ENCODE measurements at places on chromosomes 3 and 15. TPM values are rescaled to one million over a fixed set of nuclear protein-coding genes. Genes with fewer than 3 reads are reported as not detected.

Gene ATP2B2
- 0.21 TPM for total RNA-seq

Gene MOBP
- total RNA-seq: 1.0 TPM

Gene COLQ
- 1.00 TPM for total RNA-seq

Gene EAF1
- total RNA-seq: 25.7 TPM

Gene PDCD10
- total RNA-seq: 53.3 TPM

Gene KCNH8
- 0.55 TPM for total RNA-seq

Gene PP2D1
- not detected for total RNA-seq

Gene DPPA2
- total RNA-seq: 10.3 TPM

Gene AGTR1
- total RNA-seq: 0.30 TPM

Gene ALDH1A2
- total RNA-seq: 0.10 TPM

Gene OR5K2
- not detected for total RNA-seq

Gene ACKR4
- total RNA-seq: not detected

Gene MEIS2
- 0.67 TPM for total RNA-seq

Gene KIF7
- 9.0 TPM for total RNA-seq

Gene EIF5A2
- total RNA-seq: 6.1 TPM

Gene GOLGA8H
- total RNA-seq: 0.44 TPM

Gene EFHB
- total RNA-seq: 0.22 TPM

Gene CLDN18
- not detected for total RNA-seq

Gene C3orf85
- not detected for total RNA-seq

Gene ZNF860
- total RNA-seq: 1.5 TPM

Gene SRPRB
- total RNA-seq: 27.7 TPM

Gene TJP1
- total RNA-seq: 57.2 TPM

Gene LMAN1L
- total RNA-seq: not detected

Gene NANOGP8
- 221 TPM for total RNA-seq
